ENCODE measurements at places on chromosomes 7 and 10. TPM values are rescaled to one million over a fixed set of nuclear protein-coding genes. Genes with fewer than 3 reads are reported as not detected.

Gene LFNG
- total RNA-seq, result 101 TPM

Gene GPRIN2
- not detected for total RNA-seq

Gene ELFN1
- under 0.01 TPM for total RNA-seq

Gene MARVELD1
- 5.5 TPM for total RNA-seq

Gene ATP6V0E2
- total RNA-seq, result 30.0 TPM

Gene CLRN3
- total RNA-seq, result not detected

Gene PPP1R17
- not detected for total RNA-seq
